Stimulated activated CD8-positive, alpha-beta memory T cell treated with anti-CD3 and anti-CD28 coated beads, Interleukin-4, amount 100 ng/mL, for 1 hour (primary cell): ENCODE measurements at places on chromosomes 11 and 22.

GRCh38 chr11:22584976-22585375 lies 40.6 kb downstream of the FANCF start:
- no peak for DNase-seq

DNA sequence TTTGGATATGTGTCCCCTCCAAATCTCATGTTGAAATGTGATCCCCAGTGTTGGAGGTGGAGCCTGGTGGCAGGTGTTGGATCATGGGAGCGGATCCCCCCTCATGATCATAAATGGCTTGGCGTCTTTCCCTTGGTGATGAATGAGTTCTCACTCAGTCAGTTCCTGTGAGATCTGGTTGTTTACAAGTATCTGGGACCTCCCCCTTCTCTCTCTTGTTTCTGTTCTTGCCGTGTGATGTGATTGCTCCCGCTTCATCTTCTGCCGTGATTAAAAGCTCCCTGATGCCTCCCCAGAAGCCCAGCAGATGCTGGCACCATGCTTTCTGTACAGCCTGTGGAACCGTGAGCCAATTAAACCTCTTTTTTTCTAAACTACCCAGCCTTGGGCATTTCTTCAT lies 102.2 kb downstream of the SEZ6L start:
- no peak for DNase-seq

DNA sequence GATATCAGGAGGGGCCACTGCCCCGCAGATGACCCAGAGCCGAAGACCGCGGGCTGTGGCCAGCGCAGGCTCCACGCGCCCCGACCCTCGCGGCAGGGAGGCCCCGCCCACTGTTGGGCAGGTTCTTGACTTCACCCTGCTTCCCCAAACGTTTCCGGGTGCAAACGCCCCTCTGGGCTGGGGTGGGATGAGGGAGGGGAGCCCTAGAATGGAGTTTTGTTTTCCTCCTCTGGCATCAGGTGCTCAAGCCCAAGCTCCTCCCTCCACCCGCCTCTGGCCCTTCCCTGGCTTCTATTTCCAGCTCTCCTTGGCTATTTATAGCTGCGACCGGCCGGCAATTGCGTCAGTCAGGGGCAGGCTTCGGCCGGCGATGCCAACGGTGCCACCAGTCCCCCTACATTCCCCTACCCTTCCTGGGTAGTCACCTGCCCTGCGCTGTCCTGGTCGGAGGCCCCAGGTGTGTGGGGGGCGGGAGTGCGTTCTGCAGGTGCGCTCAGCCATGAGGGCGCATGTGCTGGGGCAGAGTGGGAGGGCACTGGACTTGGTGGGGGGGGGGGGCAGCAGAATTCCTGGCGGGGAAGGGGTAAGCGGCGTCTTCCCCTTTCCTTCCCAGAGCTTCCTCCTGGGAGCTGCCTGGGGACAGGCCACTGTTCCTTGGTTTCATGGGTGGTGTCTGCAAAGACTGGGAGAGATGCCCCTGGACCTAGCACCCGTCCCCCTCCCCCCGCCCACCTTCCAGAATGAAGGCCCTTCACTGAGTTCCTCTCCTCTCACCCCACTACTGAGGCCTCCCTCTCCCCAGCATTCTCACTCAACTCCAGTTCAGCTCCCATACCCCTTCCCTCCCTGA lies 23.6 kb downstream of the DUSP8 start:
- DNase-seq = no peak

- DNase-seq = no peak
Measured at GRCh38 chr11:65429724-65430405, 7.3 kb downstream of the NEAT1 start.

DNA sequence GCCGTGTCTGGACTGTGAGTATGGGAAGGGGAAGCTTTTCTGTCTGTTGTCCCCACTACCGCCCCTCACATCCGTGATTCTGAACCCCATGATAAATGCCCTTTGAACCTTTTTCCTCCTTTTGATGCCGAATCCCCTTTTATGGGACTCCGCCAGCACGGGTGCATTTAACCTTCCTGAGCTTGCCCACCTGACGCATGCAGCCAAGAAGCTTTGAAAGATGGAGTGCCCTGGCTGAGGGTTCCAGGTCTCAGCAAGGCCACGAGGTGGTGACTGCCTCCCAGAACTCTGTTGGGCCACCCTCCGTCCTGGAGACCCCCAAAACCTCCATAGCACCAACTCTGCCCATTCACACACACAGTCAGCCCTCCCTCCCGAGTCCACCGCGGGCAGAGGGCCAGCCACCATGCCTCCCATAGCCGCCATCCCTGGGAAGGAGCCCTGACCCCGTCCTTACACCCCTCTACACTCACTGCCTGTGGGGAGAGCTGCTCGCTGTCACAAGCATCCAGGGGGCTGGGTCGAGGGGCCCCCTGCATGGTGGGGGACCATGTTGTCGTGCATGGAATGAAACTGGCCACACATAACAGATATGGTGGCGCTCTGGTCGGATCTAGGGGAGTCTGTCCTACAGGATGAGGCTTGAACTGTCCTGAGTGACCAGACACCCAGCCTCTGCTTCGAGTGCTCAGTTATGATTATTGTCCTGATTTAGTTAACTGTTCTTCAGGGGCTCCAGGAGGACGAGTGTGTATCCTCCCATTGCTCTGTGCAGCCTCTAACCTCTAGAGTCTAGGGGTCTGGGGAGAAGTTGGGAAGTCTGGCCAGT lies 822 bp upstream of the COMT start:
- DNase-seq = no peak

- DNase-seq = no peak
Measured at GRCh38 chr22:38950527-38951295, 6.7 kb upstream of the APOBEC3A start.

GRCh38 chr11:19374151-19374569 lies 133.4 kb upstream of the E2F8 start:
- no peak for DNase-seq

DNA sequence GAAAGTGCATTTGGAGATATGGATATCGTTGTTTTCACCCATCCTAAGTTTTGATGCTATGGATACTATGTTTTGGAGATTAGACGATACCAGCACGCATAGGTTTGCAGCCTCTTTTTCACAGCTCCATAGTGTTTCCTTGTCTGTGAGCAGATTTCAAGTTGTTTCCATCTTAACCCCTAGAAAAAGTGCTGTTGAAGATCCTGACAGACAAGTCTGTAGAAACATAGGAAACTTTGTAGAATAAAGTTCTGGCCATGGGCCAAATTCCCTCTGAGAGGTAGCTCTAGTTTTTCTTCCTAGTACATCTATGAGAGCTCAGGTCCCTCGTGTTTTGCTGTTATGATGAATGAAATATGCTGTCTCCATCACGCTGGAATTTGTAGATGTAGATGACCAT lies 32.4 kb downstream of the ST3GAL4 start:
- DNase-seq = no peak

- DNase-seq = no peak
Measured at GRCh38 chr11:1208394-1209261, 14.2 kb upstream of the MUC5B start.

DNA sequence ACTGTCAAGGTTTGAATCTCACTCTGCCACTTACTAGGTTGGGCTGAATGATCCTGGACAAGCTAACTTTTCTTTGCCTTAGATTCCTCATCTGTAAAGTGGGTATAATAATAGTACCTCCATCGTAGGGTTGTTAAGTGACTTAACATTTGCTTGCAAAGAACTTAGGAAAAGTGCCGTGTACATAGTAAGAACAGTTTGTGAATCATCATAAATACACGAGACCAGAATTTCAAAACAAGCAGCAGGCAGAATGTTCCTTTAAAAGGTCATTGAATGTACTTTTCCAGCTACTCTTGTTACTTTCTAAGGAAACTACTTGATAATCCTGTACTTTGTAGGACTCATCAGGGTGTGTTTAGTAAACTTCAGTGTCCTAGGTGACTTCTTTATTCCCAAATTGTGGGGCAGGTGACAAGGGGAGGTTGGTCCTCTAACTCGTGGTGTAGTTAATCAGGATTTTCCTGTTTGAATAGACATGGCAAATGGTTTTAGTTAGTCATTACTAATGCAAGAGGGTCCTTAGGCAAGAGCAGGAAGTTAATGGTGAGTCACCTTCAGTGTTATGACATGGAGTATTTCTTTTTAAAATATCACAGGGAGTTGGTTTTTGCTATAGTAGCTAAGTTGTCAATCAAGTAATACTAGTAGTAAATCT lies 67.9 kb downstream of the YAP1 start:
- DNase-seq = no peak

DNA sequence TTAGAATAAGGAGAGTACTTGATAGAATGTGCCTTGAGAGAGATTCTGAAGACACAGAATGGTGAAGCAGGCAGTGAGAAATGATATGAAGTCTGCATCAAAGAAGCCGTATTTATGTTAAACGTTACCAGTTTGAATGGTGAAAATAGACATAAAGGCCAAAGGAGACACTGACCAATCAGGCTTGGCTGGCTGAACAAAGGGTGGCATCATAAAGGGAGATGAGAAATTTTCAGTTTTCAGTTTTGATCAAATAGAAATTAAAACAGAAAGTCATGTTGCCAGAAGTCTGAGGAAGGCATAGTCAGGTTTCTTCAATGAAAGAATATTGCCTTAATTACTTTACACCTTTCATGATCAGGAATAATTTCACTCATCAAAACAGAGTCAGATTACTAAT lies 6.6 kb downstream of the OR51F1 start:
- no peak for DNase-seq
